Activated T-helper 1 cell treated with anti-CD3 and anti-CD28 coated beads, Interleukin-12 subunit alpha, Interleukin-12 subunit beta, Interleukin-2, Interleukin-4 antibody, amounts not matched to agents 30 ng/mL and 10 ng/mL and 1 ng/mL, durations not matched to agents 14 hours and 24 hours and 36 hours (primary cell): ENCODE measurements at places on chromosomes 16 and 17. TPM values are rescaled to one million over a fixed set of nuclear protein-coding genes. Genes with fewer than 3 reads are reported as not detected.

GRCh38 chr16:52572656-52573055 lies 25.7 kb upstream of the TOX3 start:
- no peak overlapping the region for H3K27ac ChIP-seq
- no peaks in the 10 kb centered on the region for H3K36me3 ChIP-seq
- H3K4me1 ChIP-seq = no peaks in the 10 kb centered on the region
- H3K4me3 ChIP-seq = no peak overlapping the region
- no peak for DNase-seq
- H3K27me3 ChIP-seq = no peaks in the 10 kb centered on the region

- peaks cover 42% of the 10 kb centered on the region for H3K36me3 ChIP-seq
- H3K4me1 ChIP-seq = peaks cover 29% of the 10 kb centered on the region
- DNase-seq = no peak
- no peaks in the 10 kb centered on the region for H3K27me3 ChIP-seq
- peak overlapping the region; percentile 48 for H3K27ac ChIP-seq
Observed at GRCh38 chr16:89759746-89760340, 38.5 kb downstream of the ZNF276 start.

- no peak for DNase-seq
- no peaks in the 10 kb centered on the region for H3K36me3 ChIP-seq
- peaks cover 2% of the 10 kb centered on the region for H3K27me3 ChIP-seq
- no peak overlapping the region for H3K27ac ChIP-seq
- H3K4me3 ChIP-seq = no peak overlapping the region
Observed at GRCh38 chr17:79141578-79142355, 67.1 kb downstream of the ENGASE start.

DNA sequence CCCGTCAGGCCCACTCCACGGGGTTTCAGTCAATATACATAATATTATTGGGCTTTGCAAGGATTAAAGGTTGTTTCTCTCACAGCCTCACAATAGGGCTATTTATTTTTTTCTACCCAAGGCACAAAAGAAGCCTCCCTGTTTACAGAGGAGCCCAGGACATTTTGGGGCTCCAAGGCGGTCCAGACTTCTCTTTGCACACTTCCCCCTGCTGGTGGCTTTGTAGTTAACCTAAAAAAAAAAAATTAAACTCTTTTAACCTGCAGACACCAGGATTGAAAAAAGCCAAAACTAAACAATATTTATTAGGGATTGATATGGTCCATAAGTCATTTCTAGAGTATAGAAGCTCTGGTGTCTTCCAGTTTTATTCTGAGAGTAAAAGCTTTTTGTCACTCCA lies 169.7 kb upstream of the ZFHX3 start:
- peaks cover 2% of the 10 kb centered on the region for H3K27me3 ChIP-seq
- no peak overlapping the region for H3K4me3 ChIP-seq
- no peaks in the 10 kb centered on the region for H3K4me1 ChIP-seq
- H3K27ac ChIP-seq = no peak overlapping the region

GRCh38 chr17:21522755-21523336 lies 146.7 kb downstream of the KCNJ12 start:
- no peak for DNase-seq
- H3K4me1 ChIP-seq = no peaks in the 10 kb centered on the region
- no peak overlapping the region for H3K27ac ChIP-seq
- H3K27me3 ChIP-seq = peaks cover 4% of the 10 kb centered on the region
- no peak overlapping the region for H3K4me3 ChIP-seq
- no peaks in the 10 kb centered on the region for H3K36me3 ChIP-seq

- peaks cover 15% of the 10 kb centered on the region for H3K36me3 ChIP-seq
- H3K27me3 ChIP-seq = no peaks in the 10 kb centered on the region
- no peaks in the 10 kb centered on the region for H3K4me1 ChIP-seq
- no peak for DNase-seq
Observed at GRCh38 chr17:67753026-67753425, 35.3 kb downstream of the NOL11 start.

DNA sequence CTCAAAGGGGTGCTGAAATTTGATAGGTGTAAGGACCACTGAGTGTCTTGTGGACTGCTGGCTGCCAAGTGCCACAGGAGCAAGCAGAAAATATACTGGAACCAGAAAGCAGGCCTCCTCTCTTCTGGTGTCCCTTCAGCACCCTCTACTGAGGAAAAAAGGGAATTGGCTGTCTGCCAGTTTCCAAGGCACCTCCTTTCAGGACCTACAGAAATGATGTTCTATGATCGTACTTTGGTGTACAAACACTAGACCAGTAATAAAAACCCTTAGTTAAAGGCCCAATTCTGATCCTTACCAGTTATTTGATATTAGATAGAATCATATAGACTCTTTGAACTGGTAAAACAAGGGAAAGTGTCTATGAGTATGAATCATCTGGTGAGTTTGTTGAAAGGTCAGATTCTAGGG lies 35.8 kb upstream of the BCAS3 start:
- H3K27ac ChIP-seq = no peak overlapping the region
- peaks cover 15% of the 10 kb centered on the region for H3K4me1 ChIP-seq
- H3K36me3 ChIP-seq = peaks cover 19% of the 10 kb centered on the region
- no peak overlapping the region for H3K4me3 ChIP-seq

- DNase-seq = no peak
- no peak overlapping the region for H3K4me3 ChIP-seq
- no peaks in the 10 kb centered on the region for H3K36me3 ChIP-seq
- peaks cover 16% of the 10 kb centered on the region for H3K4me1 ChIP-seq
- H3K27ac ChIP-seq = no peak overlapping the region
- H3K27me3 ChIP-seq = peaks cover 14% of the 10 kb centered on the region
Observed at GRCh38 chr17:10147040-10147439, 51.4 kb downstream of the GAS7 start.

DNA sequence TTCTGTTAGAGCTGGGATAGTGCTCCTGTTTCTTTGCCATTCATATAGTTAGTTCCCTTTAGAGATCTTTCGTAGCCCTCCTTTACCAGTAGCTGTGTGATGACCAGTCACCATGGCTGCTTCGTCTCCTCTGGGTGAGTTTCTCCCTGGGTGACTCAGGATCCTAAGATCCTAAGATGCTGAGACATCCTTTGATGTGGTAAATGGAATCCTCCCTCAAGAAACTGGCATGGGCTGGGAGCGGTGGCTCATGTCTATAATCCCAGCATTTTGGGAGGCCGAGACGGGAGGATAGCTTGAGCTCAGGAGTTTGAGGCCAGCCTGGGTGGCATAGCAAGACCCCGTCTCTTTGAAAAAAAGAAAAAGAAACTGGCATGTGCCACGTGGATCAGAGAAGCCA lies 5.9 kb downstream of the PHAF1 start:
- no peak overlapping the region for H3K27ac ChIP-seq
- no peak for DNase-seq
- H3K36me3 ChIP-seq = peaks cover 7% of the 10 kb centered on the region

DNA sequence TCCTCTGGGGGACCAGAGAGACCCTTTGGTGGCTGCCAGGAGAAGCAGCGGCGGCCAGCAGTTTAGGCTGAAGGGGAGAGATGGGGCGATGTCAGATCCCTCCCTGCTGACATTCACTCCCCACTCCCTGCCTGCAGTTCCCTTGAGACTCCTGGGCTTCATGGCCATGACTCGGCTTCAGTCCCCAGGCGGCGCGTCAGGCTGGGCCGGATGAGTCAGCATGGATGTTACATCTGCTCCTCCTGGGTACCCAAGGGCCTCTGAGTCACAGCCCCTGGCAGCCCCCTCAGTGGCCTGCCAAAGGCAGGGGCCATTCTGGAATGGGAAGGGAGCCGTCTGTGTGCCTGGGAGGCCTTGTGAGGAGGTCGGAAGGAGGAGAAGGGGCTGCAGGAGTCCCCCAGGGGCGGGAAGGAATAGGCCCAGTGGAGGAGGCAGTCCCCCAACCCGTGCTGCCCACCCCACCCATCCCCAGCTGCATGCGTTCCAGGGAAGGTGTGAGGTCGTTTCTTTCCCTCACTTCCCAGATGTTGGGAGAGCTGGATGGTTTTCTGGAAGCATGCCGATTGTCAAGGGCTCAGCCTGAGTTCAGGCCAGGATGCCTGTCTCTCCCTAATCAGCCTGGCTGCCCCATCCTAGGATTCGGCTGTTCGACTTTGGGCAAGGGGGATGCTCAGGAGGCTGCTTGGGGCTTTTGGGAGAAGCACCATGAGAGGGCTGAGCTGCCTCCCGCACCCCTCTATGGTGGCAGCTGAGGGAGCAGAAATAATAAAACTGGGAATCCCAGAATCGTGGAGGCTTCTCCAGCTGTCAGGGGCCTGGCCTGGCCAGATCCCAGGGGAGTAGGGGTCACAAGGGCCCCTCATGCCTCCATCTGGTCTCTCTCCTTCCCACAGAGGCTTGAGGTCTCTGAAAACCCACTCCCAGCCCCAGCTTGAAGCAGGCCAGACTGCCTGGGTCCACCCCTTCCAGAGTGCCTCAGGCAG lies 9.7 kb downstream of the RHBDL3 start:
- peaks cover 27% of the 10 kb centered on the region for H3K27me3 ChIP-seq
- no peak overlapping the region for H3K4me3 ChIP-seq

GRCh38 chr16:13439766-13440165 lies 480.2 kb upstream of the ERCC4 start:
- no peaks in the 10 kb centered on the region for H3K36me3 ChIP-seq
- no peaks in the 10 kb centered on the region for H3K4me1 ChIP-seq
- DNase-seq = no peak
- H3K27me3 ChIP-seq = no peaks in the 10 kb centered on the region

DNA sequence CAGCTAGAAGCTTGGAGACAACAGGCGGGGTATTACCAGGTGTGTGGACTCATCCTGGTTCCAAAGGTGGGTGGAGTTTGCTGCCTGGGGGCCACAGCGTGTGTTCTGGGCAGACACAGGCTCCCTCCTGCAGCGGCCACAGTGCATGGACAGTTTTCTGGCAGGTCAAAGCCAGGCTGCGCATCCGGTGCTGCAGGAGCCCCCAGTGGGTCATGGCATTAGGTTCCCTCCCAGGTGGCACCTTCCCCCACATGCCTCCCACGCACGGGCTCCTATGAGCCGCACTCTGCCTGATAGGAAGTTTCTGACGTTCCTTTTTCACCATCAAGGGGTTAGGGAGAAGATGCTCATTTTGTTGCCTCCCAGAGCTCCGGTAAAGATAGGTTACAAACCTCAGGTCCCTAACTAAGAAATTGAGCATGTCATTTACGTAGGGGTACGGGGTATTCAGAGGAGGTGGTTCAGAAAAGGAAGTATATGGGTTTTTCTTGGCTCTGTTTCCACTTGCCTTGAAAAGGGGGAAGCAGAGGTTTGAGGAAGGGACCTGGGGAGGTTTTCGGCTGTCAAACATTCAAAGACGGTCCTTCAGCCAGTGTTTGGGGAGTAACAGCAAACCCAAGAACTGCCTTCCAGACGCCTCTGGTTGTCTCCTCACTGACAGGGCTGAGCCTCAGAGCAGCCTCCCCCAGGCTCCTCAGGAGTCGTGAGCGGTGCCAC lies 32.7 kb upstream of the NAT9 start:
- no peaks in the 10 kb centered on the region for H3K27me3 ChIP-seq
- no peak for DNase-seq
- no peak overlapping the region for H3K27ac ChIP-seq
- peaks cover 6% of the 10 kb centered on the region for H3K36me3 ChIP-seq
- H3K4me1 ChIP-seq = no peaks in the 10 kb centered on the region

- H3K27ac ChIP-seq = no peak overlapping the region
- H3K27me3 ChIP-seq = no peaks in the 10 kb centered on the region
- DNase-seq = no peak
- H3K4me3 ChIP-seq = no peak overlapping the region
- H3K36me3 ChIP-seq = peaks cover 4% of the 10 kb centered on the region
- H3K4me1 ChIP-seq = peaks cover 4% of the 10 kb centered on the region
Observed at GRCh38 chr17:16297367-16298139, 55.7 kb downstream of the CENPV start.

DNA sequence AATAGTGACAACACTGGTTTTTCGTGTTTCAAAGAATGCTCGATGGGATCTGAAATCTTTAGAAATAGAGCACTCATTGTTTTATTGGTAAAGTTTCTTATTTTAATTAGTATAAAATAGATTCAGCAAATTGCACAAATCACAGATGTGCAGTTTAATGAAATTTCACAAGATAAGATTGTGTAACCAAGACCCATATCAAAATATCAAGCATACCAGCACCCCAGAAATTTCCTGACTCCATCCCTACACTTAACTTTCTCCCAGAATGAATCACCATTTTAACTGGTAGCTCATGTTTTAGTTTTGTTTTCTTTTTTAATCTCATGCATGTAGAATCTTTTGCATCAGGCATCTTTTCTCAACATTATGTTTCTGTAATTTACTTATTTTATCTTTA lies 185.9 kb downstream of the KCNJ2 start:
- DNase-seq = no peak
- H3K4me3 ChIP-seq = no peak overlapping the region

DNA sequence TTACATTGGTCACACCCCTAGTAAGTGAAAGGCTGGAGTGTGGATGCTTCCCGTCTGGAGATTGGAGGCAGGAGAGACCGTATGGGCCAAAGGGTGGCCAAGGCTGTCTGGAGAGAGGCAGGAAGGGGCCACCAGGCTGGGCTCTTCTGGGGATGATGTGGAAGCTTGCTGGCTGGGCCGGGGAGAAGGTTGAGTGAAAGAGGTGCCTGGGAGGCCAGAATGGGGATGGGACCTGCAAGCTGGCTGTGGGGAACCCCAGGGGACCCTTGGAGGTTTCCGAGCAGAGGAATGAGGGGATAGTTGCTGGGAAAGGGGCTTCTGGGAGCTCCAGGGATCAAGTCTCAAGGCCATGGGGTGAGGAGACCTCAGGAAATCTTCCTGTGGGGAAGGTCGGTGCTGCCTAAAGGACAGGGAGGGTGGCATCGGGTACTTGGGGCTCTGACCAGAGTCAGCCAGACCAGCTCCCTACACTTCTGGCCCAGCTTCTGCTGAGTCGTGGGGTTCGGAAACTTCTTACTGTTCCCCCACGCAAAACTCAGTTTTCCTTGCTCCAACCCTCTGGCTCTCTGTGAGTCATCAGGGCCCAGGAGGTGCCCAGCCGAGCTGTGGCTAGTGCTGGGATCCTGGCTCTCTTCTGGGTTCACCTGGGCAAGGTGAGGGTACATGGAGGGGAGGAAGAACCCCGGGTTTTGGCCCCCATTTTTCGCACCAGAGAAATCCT lies 3.1 kb downstream of the MRC2 start:
- no peak overlapping the region for H3K27ac ChIP-seq
- DNase-seq = no peak
- peaks cover 55% of the 10 kb centered on the region for H3K27me3 ChIP-seq

DNA sequence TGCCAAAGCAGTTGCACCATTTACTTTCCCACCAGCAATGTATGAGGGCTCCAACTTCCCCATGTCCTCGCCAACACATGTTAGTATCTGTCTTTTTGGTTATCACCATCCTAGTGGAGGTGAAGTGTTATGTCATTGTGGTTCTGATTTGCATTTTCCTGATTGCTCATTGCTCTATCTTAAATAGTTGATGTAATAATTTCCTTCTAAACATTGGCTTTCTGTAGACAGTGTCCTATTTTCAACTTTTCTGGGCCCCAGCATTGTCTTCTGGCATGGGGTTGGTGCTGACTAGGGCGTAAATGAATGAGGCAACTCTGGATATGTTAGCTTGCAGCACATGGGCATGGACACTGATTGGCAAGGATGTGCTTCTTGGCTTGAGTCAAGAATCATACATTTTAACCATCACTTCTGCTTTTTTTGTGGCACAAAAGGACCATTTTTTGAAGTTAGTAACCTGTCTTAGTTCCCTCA lies 25.1 kb downstream of the PLCG2 start:
- H3K36me3 ChIP-seq = no peaks in the 10 kb centered on the region
- no peak for DNase-seq
- no peaks in the 10 kb centered on the region for H3K27me3 ChIP-seq
- no peak overlapping the region for H3K27ac ChIP-seq
- H3K4me3 ChIP-seq = no peak overlapping the region
- H3K4me1 ChIP-seq = peaks cover 25% of the 10 kb centered on the region

Gene TP53TG3C
- total RNA-seq = not detected in 2 replicates

Gene ACLY
- 200 and 211 TPM in 2 replicates for total RNA-seq

Gene FAM20A
- not detected in 2 replicates for total RNA-seq

Gene KRT12
- total RNA-seq = not detected in 2 replicates

Gene TEDC2
- total RNA-seq = 41.0 and 43.9 TPM in 2 replicates

Gene XPO6
- total RNA-seq = 213 and 225 TPM in 2 replicates

Gene OR3A3
- not detected in 2 replicates for total RNA-seq
